Natural killer cell treated with Interleukin-12 subunit alpha and Interleukin-12 subunit beta and Interleukin-15 and Interleukin-18, amount 100 ng/mL, for 72 hours (primary cell): ENCODE measurements at places on chromosomes 13 and 19. TPM values are rescaled to one million over a fixed set of nuclear protein-coding genes. Genes with fewer than 3 reads are reported as not detected.

DNA sequence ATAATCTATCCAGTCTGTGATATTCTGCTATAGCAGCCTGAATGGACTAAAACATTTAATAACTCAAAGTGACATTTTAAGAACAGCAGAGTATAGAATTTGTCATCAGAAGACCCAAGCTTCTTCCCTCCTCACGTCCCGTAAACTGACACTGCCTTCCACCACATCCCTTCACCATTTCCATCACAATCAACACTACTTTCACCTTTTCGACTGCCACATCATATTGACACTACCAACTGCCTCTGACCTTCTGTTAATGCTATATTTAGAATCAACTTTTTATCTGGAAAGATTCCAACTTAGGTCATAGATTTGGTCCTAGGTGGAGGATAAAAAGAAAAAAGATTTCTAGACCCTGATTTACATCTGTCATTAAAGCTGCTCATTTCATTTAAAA, 39.6 kb downstream of the STOML3 start:
- peaks cover 6% of the 10 kb centered on the region for H3K27me3 ChIP-seq
- no peak overlapping the region for H3K27ac ChIP-seq
- no peak overlapping the region for H3K4me3 ChIP-seq

The DMKN gene
- not detected for total RNA-seq

The TEKTIP1 gene
- total RNA-seq, result 3.3 TPM

DNA sequence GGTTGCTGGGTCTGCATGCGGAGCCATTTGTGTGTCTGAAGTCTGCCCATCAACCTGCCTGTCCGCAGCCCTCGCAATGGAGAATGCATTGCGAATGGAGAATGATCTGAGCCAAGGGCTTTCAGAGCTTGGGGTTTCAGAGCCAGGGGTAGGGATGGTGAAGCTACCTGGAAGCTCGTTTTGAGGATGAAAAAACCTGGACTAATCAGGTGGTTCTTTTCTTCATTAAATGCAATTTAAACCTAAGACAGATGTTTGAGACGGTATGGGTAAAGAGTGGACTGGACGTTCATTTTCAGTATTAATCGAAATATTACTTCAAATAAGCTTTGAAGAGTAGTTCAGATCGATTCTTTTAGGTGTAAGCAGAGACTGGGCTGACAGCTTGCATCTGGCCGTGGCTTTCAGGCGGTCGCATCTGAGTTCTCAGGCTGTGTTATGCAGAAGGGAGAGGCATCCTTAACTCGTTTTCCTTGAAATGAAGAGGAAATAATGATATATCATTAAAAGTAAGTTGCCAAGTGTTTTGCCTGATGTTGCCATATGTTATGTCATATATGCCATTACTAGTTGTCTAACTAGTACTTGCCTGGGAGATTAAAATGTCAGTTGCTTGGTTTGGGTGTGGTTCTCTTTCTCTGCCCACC, 801 bp downstream of the MCF2L start:
- peaks cover 17% of the 10 kb centered on the region for H3K4me1 ChIP-seq
- peak overlapping the region; percentile 81 for H3K4me3 ChIP-seq
- DNase-seq, result no peak
- no peaks in the 10 kb centered on the region for H3K36me3 ChIP-seq
- H3K27ac ChIP-seq, result no peak overlapping the region

DNA sequence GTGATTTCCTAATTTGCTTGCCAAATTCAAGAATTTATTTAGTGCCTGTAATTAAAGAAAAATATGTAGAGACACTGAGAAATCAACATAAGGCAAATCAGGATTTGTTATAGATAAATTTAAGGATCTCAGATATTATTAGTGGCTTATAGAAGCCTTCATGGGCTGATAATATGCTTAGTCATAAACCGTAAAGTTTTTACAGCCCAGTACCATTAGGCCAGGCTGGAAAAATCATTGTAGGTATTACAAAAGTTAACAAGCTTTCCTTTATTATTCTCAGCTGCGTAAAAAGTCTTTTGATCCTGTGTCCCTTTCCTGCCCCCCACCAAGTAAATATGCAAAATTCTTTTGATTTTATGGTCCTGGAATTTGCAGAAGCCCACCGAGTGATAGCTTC, 58.2 kb downstream of the SLITRK6 start:
- peaks cover 5% of the 10 kb centered on the region for H3K36me3 ChIP-seq
- no peak overlapping the region for H3K4me3 ChIP-seq
- H3K27me3 ChIP-seq, result no peaks in the 10 kb centered on the region
- H3K27ac ChIP-seq, result no peak overlapping the region
- no peaks in the 10 kb centered on the region for H3K4me1 ChIP-seq

DNA sequence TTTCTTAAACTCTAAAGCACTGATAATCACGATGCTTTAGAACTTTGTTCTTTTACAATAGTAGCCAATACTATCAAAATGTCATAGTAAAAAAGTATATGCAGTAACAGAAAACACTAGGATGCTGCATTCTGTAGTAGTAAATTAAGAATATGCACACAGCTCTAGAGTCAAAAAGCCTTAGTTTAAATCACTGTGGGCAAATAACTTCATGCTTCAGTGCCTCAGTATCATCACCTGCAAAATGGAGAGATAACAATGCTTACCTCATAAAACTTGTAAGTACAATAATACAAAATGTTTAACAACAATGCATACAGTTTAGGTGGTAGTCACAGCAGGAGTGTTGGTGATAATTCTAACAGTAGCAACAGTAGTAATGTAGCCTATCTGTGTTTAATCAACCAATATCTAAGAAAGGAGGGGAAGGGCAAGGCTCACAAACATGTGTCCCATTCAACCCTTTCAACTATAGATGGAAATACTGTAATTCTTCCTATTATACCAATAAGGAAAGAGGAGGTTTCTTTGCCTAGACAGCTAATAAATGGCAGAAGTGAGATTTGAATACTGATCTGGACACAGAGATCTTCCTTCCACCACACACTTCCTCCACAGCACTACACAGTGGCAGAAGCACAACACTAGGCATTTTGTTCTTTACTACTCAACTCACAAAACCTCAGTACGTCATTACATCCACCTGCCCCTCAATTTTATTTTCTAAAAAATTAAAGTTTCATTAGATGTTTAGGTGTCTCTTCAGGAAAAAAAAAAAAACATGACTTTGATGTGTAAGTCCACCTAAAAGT, 4.6 kb downstream of the RBM26 start:
- peaks cover 12% of the 10 kb centered on the region for H3K36me3 ChIP-seq
- peak overlapping the region; percentile 26 for H3K4me3 ChIP-seq
- no peak for DNase-seq
- no peaks in the 10 kb centered on the region for H3K27me3 ChIP-seq
